ENCODE measurements at places on chromosomes 3 and 15.

DNA sequence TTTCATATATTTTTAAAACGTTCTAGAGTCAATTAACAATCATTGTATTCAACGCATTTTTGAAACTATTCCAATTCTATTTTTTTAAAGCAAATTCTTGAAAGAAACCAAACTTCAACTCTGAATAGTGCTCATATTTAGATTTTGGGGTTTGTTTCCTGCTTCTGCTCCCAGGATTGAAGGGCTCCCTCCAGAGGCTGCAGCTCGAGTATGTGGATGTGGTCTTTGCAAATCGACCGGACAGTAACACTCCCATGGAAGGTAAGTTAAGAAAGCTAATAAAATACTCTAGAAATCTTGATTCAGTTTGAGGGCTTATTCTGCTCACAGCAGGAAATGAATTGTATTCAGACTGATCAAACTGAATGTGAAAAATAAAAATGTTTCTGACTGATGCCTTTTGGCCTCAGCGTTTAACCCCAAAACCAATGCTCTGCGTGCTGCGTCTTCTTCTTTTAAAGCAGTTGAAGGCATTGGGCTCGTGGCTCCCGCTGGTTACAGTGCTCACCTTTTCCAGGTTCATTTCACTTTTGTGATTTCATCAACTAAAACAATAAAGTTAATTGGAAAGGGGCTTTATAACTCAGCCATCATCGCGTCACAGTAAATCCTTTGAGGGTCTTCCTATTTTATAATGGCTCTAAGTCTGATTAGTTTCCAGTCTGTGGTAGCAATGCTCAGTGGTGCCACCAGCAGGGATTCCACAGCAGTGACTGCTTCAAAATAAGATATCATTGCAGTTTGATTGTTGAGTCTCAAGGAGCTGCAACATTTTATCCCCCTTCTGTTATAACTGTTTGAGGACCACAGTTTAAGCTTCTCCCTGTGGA is 80.1 kb downstream of the SSR3 start:
- DNase-seq = no peak

DNA sequence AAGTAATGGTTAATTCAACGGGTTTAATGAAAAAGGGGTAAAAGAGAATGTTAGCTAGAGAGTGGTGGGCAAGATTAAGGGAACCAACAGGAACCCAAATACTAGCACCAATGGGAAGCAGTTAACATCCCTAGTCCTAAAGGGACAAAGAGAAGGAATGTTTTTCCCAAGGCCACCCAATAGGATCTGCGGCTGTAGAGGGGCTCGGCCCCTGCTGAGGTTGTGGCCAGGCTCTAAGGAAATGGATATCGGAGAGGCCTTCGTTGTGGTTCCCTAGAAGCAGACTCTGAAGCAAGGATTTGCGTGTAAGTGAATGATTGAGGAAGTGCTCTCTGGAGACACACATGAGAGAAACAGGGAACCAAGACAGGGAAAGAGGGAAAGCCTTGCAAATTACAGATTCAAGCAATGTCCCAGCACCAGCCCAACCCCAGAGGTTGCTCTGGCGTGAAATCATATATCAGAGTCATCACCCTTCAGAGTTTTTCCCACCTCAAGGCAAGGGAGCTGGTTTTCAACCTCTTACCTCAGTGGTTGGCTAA is 83.6 kb upstream of the TNIK start:
- DNase-seq = no peak

- DNase-seq = no peak
Measured at GRCh38 chr3:54212723-54213122, 90.4 kb downstream of the CACNA2D3 start.

GRCh38 chr15:70486012-70486411 is 277.3 kb downstream of the UACA start:
- DNase-seq = no peak

- no peak for DNase-seq
Measured at GRCh38 chr3:173733029-173733652, 335.6 kb downstream of the NLGN1 start.

- no peak for DNase-seq
Measured at GRCh38 chr3:127789051-127789450, 33.3 kb downstream of the MGLL start.

DNA sequence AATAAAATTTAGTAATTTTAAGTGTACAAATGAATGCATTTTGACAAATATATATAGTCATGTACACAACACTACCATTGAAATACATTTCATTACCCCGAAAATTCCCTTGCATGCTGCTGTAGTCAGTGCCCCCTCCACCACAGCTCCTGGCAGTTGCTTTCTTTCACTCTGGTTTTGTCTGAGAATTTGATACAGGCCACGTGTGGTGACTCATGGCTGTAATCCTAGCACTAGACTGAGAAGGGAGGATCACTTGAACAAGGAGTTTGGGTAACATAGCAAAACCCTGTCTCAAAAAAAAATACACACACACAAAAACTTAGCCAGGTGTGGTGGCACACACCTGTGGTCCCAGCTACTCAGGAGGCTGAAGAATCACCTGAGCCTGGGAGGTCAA is 65.4 kb downstream of the TFRC start:
- DNase-seq = no peak

GRCh38 chr3:105139881-105140560 is 226.7 kb upstream of the ALCAM start:
- no peak for DNase-seq

DNA sequence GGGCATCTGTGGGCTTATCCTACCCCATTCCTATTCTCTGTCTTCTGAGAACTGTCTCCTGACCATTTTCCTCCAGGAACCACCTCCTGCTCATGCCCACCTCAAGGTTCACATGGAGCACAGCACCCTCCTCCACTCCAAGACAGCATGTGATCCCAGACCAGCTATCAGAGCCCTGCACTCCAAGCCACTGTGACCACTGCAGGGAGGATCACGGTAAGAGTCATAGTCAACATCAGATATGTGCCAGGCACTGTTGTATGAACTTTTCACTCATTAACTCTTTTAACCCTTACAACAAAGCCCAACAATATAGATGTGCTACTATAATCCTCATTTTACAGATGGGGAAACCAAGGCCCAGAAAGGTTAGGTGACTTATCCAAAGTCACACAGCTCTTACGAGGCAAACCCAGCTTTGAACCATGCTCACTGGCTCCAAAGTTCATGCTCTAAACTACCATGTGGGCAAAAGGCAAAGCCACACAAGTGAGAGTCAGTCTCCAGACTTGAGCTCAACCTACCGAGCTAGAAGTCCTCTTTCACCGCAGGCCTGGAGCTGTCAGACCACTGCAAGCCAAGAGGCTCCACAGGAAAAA is 115.1 kb upstream of the IQSEC1 start:
- no peak for DNase-seq

DNA sequence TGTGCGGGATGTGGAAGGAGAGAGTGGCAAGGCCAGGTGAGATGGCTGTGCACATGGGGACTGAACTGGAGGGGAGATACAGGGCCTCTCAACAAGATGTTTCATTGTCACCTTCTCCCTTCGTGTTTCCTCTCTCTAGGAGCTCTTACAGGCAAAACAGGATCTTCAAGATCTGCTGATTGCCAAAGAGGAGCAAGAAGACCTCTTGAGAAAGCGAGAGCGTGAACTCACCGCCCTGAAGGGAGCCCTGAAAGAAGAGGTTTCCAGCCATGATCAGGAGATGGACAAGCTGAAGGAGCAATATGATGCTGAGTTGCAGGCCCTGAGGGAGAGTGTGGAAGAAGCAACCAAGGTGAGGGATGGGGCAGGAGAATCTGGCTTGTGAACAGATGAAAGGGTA is 85.2 kb downstream of the CGNL1 start:
- no peak for DNase-seq

- no peak for DNase-seq
Measured at GRCh38 chr3:2504912-2505311, 406.2 kb downstream of the CNTN4 start.

DNA sequence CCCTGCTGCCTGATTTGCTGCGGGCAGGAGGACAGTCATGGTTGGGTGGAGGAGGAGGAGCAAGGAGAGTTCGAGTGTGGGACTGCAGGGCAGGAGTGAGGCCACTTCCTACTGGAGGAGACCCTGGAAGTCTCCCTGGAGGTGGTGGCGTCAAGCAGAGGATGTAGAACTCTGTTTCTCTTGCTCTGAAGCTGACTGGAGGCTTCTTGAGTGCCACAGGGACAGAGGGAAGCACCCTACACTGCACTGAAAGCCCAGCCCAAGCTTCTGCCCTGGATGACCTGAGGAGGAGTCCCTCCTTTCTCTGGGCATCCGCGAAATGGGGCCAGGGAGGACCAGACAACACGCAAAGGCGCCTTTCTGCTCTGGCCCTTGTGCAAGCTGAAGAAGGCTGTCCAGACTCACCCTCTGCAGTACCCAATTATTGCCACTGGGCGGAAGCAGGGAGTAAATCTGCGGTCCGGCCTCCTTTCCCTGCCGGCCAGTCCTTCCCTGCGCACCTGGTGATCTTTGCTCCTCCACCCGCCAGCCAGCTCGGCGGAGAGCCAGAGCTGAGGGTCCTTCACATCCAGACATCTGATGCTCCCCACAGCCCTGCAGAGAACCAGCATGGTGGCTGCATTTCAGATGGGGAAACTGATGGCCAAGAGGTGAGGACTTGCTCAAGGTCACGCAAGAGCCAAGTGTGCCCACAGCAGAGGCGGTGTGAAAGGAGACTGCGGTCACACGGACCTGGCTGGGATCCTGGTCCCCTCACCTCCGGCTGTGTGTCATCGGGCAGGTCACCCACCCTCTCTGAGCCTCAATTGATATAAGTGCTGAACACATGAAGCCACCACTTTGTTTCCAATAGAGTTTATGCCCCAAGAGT is 207.1 kb downstream of the TBC1D2B start:
- DNase-seq = no peak

GRCh38 chr3:152977366-152977765 is 142.4 kb downstream of the P2RY1 start:
- DNase-seq = no peak

- DNase-seq = no peak
Measured at GRCh38 chr3:154979331-154979730, 100.8 kb upstream of the MME start.

- DNase-seq = no peak
Measured at GRCh38 chr3:106140431-106140830, 271.6 kb upstream of the CBLB start.

DNA sequence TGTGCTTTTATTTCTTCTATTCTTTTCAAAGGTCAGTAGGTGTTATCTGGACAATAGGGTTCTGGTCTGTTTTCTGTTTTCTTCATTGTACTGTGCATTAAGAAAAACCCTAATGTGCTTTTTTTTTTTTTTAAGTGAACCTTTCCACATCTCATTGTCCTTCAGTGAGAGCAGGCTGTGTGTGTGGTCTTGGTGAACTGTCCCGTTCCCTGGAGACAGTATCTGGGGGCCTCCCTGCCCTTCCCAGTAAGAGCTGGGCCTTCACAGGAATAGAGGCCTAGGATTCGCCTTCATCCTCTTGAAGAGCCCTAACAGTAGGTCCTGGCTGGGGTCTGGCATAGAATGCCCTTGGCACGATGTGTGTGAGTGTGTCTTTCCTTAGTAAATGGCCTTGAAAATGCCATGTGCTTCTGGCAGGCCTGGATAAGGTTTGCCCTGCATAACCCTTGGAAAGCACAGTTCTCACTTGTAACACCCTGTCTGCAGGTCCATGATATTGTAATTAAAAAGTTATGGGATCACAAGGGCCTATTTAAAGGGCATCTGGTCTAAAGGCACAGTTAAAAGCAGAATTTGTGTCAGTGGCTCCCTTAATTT is 81.2 kb downstream of the IGF1R start:
- DNase-seq = no peak

DNA sequence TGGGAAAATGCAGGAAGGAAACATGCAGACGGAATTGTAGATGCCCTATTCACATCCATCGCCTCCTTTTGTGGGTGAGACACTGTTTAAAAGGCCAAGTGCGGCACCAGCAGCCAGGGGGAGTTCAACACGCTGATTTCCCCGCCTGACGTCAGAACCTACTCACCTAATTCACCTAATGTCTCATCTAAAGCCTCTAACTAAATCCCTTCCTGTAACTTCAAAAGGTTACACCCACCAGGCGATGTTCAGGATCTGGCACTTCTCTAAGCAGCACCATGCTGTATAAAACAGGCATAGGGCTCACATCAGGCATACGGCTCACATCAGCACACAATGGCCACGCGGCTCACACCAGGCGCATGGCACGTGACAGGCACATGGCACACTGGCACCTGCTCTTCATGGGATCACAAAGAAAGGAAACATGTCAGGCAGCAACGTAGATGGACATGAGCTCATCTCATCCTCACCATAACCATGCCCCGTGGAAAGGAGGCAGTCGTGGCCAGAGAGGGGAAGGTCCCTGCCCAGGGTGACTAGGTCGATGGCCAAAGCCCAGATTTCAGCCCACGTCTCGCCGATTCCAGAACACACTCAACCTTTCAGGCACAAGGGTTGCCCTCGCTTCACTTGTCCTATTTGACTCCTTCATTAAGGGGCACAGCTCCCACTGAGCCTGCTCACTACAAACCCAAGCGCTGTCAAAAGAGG is 21.7 kb downstream of the XXYLT1 start:
- DNase-seq = no peak

DNA sequence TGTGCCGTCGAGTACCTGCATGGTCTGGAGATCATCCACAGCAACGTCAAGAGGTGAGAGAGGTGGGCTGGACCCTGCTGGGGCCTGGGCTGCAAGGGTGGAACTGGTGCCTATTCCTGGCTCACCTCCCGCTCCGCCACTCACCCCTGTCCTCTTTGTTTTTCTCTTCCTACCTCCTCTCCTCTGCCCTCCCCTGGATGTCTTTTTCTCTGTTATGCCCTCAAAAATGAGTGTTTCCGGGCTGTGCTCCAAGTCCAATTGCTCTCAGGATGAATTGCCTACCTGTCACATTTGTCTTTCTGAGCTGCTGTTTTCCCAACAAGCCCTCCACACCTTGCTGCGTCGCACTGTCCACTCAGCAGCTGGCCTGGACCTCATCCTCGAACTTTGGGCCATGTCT is 28.5 kb upstream of the TATDN2 start:
- DNase-seq = no peak

- no peak for DNase-seq
Measured at GRCh38 chr15:59340325-59340724, 32.3 kb downstream of the MYO1E start.

- no peak for DNase-seq
Measured at GRCh38 chr15:51561271-51561670, 61.3 kb downstream of the DMXL2 start.

DNA sequence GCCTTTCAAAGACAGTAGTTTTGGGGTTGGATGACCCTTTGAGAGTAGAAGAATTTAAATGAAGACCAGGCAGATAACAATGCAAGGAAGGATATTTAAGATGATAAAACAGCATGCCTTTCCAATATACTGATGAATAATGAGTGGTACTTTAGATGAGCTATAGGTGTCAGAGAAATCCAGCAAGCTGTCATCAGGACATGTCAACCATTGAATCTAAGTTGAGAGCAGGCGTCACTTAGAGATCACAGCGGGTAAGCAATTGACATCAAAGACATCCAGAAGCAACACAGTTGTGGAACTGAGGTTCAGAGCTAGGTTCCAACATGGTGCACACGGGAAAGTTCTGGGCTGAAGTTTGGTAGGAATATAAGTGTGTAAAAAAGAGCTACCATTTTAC is 25.0 kb downstream of the CCDC54 start:
- DNase-seq = no peak

- no peak for DNase-seq
Measured at GRCh38 chr3:169662132-169662842, 1.2 kb downstream of the MECOM start.

All from substantia nigra (tissue), 51 donors.